Chondrocyte (in vitro differentiated cells): ENCODE measurements at places on chromosomes 11 and 22. TPM values are rescaled to one million over a fixed set of nuclear protein-coding genes. Genes with fewer than 3 reads are reported as not detected.
A peak's percentile ranks its signal among the peaks of the same experiment; 100 is the strongest.

Gene OR9I1
- total RNA-seq, result not detected in 3 replicates

DNA sequence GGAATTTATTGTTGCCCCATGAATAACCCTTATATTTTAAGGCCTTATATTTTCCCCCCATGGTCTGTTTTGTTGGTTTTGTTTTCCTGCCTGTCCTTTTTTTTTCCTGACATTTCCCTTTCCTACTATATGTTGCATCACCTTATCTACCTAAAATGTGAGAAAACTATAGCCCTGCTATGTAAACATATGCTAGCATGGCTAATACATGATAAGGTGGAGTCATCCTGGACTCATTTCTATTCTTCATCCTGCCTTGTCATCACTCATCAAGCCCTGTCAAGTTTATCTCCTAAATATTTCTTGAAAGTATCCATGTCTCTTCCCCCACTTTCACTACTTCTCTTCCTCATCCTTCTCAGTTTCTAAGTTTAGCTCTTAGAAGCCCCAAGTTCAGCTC, 2168.8 kb upstream of the RAG2 start:
- H3K4me1 ChIP-seq, result no peaks in the 10 kb centered on the region
- peaks cover 9% of the 10 kb centered on the region for H3K36me3 ChIP-seq
- DNase-seq, result no peak
- no peaks in the 10 kb centered on the region for H3K27me3 ChIP-seq
- H3K27ac ChIP-seq, result no peak overlapping the region
- no peak overlapping the region for H3K4me3 ChIP-seq

Gene RAB36
- 2.9 to 4.7 TPM (median 3.5 TPM) in 3 replicates for total RNA-seq

- peaks cover 6% of the 10 kb centered on the region for H3K36me3 ChIP-seq
- no peaks in the 10 kb centered on the region for H3K4me1 ChIP-seq
- no peak overlapping the region for H3K27ac ChIP-seq
- H3K4me3 ChIP-seq, result no peak overlapping the region
- DNase-seq, result no peak
Observed at GRCh38 chr11:114430290-114430689, 9.0 kb upstream of the REXO2 start.

- peaks cover 37% of the 10 kb centered on the region for H3K27me3 ChIP-seq
- H3K4me3 ChIP-seq, result no peak overlapping the region
- no peaks in the 10 kb centered on the region for H3K4me1 ChIP-seq
- H3K27ac ChIP-seq, result no peak overlapping the region
Observed at GRCh38 chr11:133996671-133997070, 39.9 kb upstream of the IGSF9B start.

Gene GPR83
- total RNA-seq, result 0.05 TPM in 1 of 3 replicates, not detected in the others

DNA sequence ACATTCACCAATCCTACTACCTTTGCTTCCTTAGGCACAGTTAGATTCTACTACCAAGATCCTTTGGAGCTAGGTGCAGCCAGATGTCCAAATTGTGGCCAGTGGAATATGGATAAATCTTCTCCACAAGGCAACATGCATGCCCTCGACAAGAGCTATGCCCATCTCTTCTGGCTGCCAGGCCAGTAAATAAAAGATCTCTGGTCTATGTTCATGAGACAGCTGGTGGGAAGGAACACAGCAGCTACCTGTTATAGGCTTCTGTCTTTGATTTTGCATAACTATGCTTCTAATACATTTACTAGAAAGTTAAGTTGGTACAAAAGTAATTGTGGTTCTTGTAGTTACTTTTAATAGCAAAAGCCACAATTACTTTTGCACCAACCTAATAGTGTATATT, 182.7 kb downstream of the DLG2 start:
- peaks cover 4% of the 10 kb centered on the region for H3K27me3 ChIP-seq
- no peak overlapping the region for H3K27ac ChIP-seq
- H3K4me3 ChIP-seq, result no peak overlapping the region
- H3K4me1 ChIP-seq, result no peaks in the 10 kb centered on the region
- no peaks in the 10 kb centered on the region for H3K36me3 ChIP-seq

DNA sequence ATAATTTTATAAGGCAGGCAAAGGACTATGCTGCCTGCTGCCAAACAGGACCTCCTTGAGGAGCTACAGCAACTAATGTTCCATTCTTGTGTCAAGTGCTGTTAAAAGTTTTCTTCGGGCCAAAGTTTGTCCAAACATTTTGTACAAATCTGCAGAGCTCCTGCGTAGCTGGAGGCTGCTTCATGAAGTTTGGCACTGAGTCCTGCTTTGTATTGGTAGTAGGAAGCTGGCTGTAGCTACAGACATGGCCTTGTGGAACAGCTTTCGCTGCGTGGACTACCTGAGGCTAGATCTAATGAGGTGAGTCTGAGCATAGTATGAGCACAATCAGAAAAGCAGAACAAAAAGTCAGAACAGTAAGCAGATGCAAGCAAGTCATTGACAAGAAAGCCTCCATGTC, 528.1 kb downstream of the DLG2 start:
- no peaks in the 10 kb centered on the region for H3K27me3 ChIP-seq
- H3K36me3 ChIP-seq, result no peaks in the 10 kb centered on the region
- H3K4me3 ChIP-seq, result no peak overlapping the region
- no peaks in the 10 kb centered on the region for H3K4me1 ChIP-seq

Gene SAA4
- not detected in 3 replicates for total RNA-seq

- DNase-seq, result no peak
- no peak overlapping the region for H3K27ac ChIP-seq
- H3K4me3 ChIP-seq, result no peak overlapping the region
- peaks cover 30% of the 10 kb centered on the region for H3K27me3 ChIP-seq
- no peaks in the 10 kb centered on the region for H3K4me1 ChIP-seq
- H3K36me3 ChIP-seq, result no peaks in the 10 kb centered on the region
Observed at GRCh38 chr11:120124355-120124754, 13.6 kb downstream of the TRIM29 start.

- H3K36me3 ChIP-seq, result peaks cover under 1% of the 10 kb centered on the region
- peaks cover 6% of the 10 kb centered on the region for H3K27me3 ChIP-seq
- no peak for DNase-seq
Observed at GRCh38 chr11:57638005-57638781, 11.5 kb downstream of the YPEL4 start.

DNA sequence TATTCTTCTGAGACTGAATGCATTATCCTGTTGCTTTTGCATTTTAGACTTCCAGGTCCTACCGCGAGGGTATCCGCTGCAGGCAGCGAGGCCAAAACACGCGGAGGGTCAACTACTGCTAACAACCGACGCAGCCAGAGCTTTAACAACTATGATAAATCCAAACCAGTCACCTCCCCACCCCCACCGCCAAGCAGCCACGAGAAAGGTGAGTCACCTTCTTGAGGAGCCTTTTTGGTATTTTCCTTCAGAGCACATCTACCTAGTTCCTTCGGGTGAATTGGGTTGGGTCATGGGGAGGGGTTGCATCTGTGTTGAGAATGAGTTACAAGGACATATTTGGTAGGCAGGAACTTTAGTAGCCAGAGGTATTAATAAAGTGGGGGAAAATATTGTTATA, 179.8 kb downstream of the NAV2 start:
- no peak for DNase-seq
- H3K4me3 ChIP-seq, result no peak overlapping the region
- H3K27ac ChIP-seq, result peak overlapping the region; percentile 43
- H3K4me1 ChIP-seq, result peaks cover 47% of the 10 kb centered on the region
- H3K36me3 ChIP-seq, result peaks cover 18% of the 10 kb centered on the region
- no peaks in the 10 kb centered on the region for H3K27me3 ChIP-seq

DNA sequence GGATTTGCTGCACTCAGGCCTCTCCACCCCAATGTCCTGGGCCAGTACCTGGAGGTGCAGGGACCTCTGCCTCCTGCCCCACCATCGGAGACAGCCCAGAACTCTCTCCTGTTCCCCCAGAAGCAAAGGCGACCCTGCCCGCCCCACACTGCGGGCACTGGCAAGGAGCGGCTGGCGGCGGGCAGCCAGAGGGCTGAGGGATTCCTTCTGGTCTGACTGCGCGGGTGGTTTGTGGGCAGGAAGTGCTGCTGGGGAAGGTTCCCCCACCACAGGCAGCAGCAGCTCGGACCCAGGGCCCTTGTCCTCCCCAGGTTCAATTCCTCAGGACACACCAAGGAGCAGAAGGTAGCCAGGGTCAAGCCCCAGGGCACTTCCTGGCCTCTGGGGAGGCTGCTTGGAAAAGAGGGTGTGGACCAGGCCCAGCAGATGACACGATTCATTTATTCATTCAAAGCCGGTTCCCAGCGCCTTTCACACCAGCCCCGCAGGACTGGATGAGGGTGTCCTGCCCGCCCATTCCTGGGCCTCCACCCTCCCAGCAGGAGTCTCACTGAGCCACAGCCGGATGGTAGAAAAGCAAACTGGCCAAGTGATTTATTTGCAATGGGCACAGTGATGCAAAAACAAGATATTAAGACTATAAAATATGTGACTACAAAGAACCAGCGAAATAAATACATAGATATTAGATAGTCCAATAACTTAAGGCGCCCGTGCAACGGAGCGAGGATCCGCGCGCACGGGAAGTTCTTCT, 1.2 kb downstream of the PHLDA2 start:
- no peaks in the 10 kb centered on the region for H3K27me3 ChIP-seq
- H3K36me3 ChIP-seq, result no peaks in the 10 kb centered on the region
- H3K4me1 ChIP-seq, result peaks cover 49% of the 10 kb centered on the region

DNA sequence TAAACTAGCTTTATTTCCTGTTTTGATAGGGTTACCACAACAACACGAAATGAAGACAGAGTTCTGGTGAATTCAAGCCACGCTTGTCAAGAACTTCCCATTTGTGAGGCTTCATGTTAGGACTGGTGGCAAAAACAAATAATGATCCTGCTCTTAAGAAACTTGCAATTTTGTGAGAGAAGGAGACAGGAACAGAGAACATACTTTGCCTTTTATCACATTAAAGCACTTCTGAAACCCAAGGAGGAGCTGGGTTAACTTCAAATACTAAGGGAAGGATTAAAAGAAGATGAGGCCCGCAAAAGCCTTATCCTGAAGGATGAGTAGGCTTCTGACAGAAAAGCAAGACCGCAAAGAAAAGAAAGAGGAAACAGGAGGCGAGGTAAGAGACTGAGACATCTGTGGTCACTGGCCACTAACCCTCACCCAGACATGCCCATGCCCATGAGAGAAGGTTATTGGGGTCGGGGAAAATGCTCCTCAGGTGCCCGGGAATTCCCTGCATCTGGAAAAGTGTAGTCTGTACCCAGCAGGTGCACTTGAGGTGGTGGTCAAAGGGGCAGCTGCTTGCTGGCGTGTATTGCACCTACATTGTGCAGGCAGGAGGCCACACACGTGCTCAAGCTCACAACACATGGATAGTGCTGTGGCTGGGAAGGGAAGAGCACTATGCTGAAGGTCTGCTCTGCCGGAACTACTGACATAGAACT, 50.5 kb downstream of the MAPK1 start:
- H3K4me1 ChIP-seq, result peaks cover 39% of the 10 kb centered on the region
- DNase-seq, result no peak
- H3K27ac ChIP-seq, result peak overlapping the region; percentile 95
- H3K36me3 ChIP-seq, result peaks cover 2% of the 10 kb centered on the region

Gene RBMXL2
- not detected in 3 replicates for total RNA-seq

Gene C11orf16
- not detected in 3 replicates for total RNA-seq

DNA sequence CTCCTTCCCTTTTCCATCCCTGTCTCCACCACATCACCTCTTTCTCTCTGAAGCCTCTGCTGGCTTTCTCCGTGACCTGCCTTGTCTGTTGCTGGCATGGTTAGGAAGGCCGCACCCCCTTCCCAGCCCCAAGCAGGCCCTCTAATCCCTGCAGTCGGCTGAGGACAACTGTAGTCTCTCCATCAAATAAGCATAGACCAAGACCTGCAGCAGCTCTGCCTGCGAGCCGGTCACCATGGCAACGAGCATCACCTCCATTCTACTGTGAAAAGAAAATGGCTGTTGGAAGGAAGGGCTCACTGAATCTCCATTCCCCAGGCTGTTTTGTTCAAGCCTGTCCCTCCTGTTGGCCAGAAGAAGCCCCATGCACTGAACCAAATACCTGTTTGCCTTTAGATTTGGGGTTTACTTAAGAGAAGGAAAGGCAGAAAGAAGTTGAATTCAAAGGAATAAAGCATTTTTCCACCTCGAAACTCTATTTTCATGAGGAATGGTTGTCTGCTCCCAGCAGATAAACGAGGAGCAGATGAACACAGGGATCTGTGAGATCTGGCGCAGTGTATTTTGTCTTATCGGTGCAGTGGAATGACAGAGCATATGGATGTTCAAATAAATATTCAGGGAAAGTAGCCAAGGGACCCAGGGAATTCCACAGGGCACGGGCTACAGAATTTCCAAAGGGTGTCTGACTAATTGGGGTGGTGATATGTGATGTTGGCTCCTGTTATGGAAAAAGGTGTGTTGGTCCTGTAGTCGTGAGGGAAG, 113.1 kb upstream of the TTC12 start:
- no peaks in the 10 kb centered on the region for H3K27me3 ChIP-seq
- no peak overlapping the region for H3K4me3 ChIP-seq
- peaks cover 2% of the 10 kb centered on the region for H3K36me3 ChIP-seq
- H3K4me1 ChIP-seq, result peaks cover 15% of the 10 kb centered on the region

Gene RHOD
- 17.4 to 26.5 TPM (median 26.0 TPM) in 3 replicates for total RNA-seq

DNA sequence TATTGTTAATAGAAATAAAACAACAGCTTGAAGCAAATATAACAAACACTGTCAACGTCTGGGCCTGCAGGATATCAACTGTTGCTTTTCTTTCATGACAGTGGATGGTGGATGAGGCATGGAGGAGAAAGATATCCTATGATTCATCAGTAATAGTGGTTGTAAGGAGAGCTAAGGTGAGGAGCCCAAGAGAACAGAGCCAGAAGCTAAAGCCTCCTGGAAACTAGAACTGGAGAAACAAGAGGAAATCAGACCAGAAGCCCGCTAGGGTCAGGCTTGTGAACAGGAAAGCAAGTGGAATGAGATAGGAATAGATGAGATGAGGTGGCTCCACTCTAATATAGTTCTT, 37.7 kb upstream of the MMP12 start:
- H3K27ac ChIP-seq, result no peak overlapping the region
- no peak overlapping the region for H3K4me3 ChIP-seq
- peaks cover 4% of the 10 kb centered on the region for H3K27me3 ChIP-seq
- DNase-seq, result no peak
- H3K36me3 ChIP-seq, result no peaks in the 10 kb centered on the region
- peaks cover 3% of the 10 kb centered on the region for H3K4me1 ChIP-seq

Gene NLRP14
- 0.05 TPM in 1 of 3 replicates, not detected in the others for total RNA-seq

DNA sequence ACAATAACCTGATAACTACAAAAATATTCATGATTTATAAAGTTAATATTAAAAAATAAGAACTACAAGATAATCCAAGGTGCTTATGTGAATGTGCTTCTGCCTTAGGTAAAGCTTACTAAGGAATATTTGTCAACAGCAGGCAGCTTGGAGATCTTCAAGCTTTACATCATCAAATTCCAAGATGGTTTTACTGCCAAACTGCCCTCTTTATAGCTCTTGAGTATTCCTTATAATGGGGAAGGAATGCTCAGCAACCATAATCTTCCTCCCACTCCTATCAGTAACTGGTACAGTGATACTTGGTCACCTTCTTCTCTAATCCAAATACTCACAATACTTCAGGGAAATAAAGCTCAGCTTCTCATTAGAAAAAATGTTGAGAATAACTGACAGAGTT, 30.1 kb downstream of the SBF2 start:
- no peaks in the 10 kb centered on the region for H3K27me3 ChIP-seq
- no peak overlapping the region for H3K4me3 ChIP-seq
- no peaks in the 10 kb centered on the region for H3K36me3 ChIP-seq
- no peak for DNase-seq

DNA sequence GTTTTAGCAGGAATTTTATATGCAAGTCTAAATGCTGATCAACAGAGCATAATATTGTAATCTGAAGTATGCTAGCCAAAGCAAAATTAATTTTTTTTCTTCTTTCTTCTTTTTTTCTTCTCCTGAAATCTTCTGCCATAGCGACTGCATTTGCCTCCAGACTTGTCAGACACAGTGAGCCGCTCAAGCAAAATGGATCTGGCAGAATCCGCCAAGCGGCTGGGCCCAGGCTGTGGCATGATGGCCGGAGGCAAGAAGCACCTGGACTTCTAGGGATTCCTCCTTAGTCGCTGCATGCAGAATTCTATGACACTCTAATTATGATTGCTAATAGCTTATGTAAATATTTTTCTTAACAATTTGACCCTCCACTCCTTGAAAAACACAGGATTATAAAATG, 27.9 kb downstream of the PAX6 start:
- no peak for DNase-seq
- no peaks in the 10 kb centered on the region for H3K27me3 ChIP-seq
- no peak overlapping the region for H3K27ac ChIP-seq

Gene KCNJ5
- total RNA-seq, result 0.15 to 0.18 TPM in 2 of 3 replicates, not detected in the other

Gene KRTAP5-11
- total RNA-seq, result not detected in 3 replicates
